NCI-H524 (cell line): ENCODE measurements at places on chromosomes 11 and 22.

DNA sequence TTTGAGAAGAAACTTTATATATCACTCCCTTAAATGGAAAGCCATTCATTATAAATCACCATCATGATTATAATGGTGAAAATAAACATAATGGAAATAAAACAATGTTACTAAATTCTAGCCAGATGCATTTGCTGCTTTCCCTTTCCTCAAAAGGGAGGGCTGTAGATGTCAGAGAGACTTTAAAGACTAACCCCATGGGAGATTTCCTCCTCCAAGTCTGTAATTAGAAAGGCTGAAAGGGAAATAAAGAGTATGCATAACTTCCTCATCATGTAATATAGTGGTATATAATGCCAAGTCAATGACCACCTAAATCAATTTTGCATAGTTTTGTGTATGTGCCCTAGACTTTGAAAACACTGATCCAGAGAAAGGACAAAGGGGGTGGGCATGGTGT is 6.4 kb downstream of the CD6 start:
- DNase-seq: no peak

GRCh38 chr11:83523676-83524075 is 237.5 kb upstream of the CCDC90B start:
- DNase-seq: no peak

DNA sequence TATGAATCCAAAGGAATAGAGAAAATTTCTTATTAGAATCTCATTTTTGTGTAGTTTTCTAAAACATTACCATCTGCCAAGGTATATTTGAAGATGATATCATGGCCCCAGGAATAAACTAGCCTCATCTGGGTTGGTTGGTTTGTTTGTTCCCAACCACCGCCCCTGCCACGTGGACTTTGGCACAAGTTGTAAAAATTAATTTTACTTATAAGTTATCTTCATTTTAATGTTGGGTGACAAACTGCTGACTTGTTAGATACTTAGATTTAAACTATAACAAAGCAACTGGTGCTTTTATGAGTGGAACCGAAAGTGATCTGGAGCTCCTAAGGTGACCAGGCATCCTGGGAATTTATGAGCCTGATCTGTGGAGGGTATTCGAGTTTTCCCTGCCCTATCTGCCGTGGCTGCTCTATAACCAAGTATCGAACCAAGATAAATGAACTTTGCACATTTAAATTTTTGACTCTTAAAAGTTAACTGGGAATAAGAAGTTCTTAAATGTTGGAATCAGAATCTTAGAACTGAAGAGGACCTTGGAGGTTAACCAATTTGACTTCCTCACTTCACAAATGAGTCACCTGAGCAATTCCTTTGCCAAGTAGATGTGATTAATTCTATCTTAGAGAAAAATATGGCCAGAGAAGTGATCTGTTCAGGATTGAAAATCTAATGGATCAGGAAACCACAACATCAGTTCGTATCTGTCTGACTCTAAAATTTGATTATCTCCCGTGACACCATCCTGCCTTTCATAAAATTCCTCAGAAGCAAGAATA is 129.1 kb upstream of the ARHGAP42 start:
- DNase-seq: no peak

- peak; percentile 57 for DNase-seq
Measured at GRCh38 chr22:45577746-45578523, 75.3 kb downstream of the FBLN1 start.

GRCh38 chr22:39456522-39457197 is at the start of gene MGAT3:
MGAT3 (plus strand) TSS chr22:39457012; CDS start chr22:39487348, 30,336 bp downstream.
- DNase-seq: no peak

GRCh38 chr11:39768214-39768613 is 1691.2 kb downstream of the LRRC4C start:
- no peak for DNase-seq

- no peak for DNase-seq
Measured at GRCh38 chr22:38930512-38930911, 26.9 kb upstream of the APOBEC3A start.

- no peak for DNase-seq
Measured at GRCh38 chr11:1530686-1531448, 41.2 kb downstream of the DUSP8 start.

DNA sequence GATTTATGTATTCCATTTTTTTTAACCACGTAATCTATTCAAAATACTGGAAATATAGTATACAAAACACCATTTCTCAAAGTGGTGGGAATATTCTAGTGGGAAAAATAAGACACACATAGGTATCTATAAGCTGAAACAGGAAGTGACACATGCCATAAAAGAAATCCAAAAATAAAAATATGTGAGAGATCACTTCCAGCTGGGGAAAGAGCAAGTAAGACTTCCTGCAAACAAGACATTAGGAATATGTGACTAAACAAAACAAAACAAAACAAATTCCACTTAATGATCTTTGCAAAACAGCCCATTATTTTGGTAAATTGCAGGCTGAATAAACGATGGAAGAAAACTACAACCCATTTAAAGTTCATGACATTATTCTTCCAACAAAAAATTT is 107.3 kb upstream of the CEP126 start:
- no peak for DNase-seq

DNA sequence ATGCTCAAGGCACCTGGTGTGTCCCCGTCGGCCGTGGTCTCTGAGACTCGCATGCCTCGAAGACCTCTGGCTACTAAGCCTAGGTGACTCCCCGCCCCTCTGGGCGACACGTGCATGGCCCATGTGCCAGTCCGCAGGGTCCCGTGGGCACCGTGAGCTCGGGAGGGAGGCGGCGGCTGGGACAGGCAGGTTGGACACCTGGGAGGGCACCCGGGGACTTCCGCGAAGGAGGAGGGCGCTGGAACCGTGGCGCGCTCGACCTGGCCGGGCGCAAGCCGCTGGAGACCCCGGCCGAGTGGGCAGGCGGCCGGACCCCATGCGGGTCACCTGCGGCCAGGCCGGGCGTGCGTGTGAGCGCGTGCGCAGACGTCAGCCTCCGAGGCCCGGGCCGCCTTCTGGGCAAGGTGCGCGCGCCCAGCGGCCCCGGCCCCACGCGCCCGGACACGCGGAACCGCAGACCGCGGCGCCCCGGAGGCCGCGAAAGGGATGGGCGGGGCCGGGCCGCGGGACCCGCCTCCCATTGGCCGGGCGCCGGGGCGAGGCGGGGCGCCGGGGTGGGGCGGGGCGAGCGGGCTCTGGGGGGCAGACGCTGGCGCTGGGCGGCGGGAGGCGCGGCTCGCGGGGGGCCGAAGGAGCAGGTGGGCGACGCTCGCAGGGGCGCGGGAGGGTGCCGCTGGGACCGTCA is 579 bp upstream of the RASD2 start:
- no peak for DNase-seq

- no peak for DNase-seq
Measured at GRCh38 chr11:96152623-96153022, 190.4 kb downstream of the MAML2 start.

- DNase-seq: no peak
Measured at GRCh38 chr22:40507491-40507890, 129.0 kb downstream of the MRTFA start.

DNA sequence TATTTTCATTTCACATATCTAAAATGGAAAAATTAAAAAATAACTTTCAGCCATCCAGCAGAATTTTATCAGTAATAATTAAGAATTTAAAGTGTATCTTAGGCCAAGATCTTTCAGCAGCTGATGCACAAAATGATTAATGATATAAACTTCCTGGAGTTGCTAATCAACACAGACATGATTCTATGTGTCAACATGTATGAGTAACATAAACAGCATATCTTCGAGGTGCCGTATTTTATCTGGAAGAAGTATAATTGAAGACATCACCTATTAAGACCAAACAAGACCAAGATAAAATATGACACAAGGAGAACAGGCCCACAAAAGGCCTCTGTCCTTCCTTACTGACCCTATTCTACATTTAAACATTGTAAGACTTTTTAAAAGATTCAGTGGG is 45.2 kb downstream of the SLC5A12 start:
- no peak for DNase-seq

DNA sequence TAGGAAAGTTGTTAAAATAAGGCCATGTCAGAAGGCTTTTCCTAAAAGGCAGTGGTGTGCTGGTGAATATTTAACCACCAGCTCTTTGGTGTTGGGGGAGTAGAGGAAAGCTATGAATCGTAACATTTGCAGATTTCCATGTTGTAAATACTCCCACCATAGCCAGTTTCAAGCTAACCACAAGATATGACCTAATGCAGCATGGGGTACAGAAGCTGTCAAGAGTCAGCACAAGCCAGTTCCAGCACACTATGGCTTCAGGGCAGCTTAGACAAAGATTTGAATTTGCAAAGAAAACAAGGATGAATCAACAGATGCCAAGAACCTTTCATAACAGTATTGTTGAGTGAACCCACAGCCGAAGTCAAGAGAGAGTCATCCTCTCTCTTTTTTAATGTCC is 40.0 kb downstream of the COMMD9 start:
- no peak for DNase-seq

DNA sequence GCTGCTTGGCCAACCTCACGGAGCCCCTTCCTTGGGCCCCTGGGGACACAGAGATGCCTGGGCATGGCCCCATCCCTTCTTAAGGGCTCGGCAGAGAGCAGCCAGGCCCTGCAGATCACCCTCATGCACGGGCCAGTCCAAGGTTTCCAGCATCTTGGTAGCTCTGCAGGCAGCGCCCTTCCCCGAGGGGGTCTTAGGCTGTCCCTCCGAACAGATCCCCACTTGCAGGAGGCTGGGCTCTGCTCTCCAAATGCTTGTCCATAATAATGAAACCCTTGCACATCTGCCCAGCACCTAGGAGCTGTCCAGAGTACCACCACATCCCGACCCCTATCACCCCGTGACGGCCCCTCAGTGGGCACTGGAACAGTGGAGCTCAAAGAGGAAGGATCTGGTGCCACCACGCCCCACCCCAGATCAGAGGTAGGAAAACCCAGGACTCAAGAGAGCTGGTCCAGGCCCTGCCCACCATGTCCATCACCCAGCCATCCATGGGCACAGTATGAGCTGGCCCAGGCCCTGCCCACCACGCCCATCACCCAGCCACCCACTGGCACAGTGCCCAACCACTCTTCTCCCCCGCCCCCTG is 92.5 kb upstream of the PRR5 start:
- DNase-seq: no peak

- DNase-seq: no peak
Measured at GRCh38 chr11:44903035-44903434, 47.6 kb downstream of the TP53I11 start.

DNA sequence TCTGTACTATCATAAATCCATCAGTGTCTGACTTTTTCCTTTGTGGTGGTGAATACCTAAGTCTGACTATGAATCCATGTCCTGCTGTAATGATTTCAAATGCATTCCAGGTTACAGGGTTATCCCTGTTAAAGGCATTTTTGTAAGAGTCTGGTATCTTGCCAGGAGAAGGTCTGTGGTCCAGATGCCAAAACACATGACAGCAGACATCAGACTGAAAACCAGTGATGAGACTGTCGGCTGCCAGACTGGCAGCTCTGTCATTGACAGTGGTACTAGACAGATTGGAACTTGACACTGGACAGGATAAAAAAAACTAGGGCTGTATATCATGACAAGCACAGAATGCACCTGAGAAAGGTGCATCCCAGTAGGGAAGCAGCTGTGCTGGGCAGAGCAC is 301.8 kb upstream of the FAT3 start:
- DNase-seq: no peak

GRCh38 chr11:133995066-133995465 is 38.3 kb upstream of the IGSF9B start:
- DNase-seq: no peak

- DNase-seq: no peak
Measured at GRCh38 chr11:2576549-2576948, 123.2 kb downstream of the KCNQ1OT1 start.

GRCh38 chr22:19696504-19697276 is 17.6 kb upstream of the SEPTIN5 start:
- DNase-seq: no peak

DNA sequence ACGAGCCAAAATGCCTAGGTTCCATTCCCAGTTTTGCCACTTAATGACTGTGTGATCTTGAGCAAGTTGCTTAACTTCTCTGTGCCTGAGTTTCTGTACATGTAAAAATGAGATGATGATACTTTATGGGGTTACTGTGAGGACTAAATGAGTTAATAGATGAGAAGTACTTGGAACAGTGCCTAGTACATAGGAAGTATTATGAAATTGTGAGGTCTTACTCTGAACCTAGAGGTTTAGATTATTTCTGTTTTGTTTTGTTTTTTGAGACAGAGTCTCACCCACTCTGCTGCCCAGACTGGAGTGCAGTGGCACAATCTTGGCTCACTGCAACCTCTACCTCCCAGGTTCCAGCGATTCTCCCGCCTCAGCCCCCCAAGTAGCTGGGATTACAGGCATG is 227.0 kb upstream of the POU2AF2 start:
- DNase-seq: no peak

- DNase-seq: no peak
Measured at GRCh38 chr11:57653163-57653562, 3.5 kb upstream of the YPEL4 start.

DNA sequence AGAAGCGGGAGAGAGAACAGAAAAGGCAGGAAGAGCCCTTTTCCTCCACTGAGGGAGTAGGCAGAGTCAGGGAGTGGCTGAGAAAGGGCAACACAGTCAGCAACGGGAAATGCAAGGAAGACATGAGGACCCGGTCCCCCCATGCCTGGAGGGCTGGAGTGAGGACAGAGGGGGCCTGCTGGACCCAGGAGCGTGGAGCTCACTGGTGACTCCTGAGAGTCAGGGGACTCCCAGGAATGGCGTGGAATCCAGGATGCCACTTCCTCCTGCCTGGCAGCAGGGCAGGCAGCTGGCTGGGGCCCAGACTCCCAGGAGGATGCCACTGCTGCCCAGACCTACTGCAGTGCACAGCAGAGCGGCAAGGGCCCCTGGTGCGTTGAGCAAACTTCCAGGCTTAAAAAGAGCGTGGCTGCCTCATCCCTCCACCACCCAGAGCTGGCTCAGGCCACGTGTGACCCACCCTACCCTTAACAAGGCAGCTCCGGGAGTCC is 11.3 kb downstream of the C11orf21 start:
- DNase-seq: no peak

GRCh38 chr11:120001178-120002090 is 136.5 kb downstream of the TRIM29 start:
- DNase-seq: peak; percentile 70

GRCh38 chr11:12193515-12194336 is 83.3 kb downstream of the MICAL2 start:
- DNase-seq: no peak

DNA sequence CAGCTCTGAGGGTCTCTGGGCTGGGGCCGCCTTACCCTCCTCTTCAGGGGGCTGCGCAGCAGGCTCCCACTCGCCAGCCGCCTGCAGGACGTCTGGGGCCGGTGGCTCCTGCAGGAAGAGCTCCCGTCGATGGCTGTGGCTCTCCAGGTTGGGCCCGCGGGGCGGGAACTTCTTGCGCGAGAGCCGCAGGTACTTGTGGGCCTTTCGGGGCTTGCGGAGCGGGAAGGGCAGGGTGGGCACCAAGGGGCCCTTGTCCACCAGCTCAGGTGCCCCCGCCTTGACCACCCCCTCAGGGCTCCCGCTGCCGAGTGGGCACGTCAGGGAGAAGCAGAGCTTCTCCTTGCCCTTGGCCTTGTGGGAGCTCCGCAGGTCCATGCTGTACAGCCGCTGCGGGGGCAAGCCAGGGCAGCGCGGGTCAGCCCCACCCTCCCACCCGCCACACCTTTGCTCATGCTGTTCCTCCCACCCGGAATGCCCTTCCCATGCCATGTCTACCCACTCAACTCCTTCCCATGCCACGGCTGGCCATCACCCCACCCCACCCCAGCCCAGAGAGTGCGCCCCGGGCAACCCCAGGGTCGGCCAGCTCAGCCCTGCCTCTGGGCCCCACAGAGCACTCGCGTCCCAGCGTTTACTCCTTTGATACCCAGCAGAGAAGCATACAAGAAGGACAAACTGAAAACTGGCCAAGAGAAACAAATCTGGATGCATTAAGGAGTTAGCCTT is 18.0 kb downstream of the CBX7 start:
- DNase-seq: no peak

GRCh38 chr11:130765406-130765805 is 150.9 kb downstream of the SNX19 start:
- DNase-seq: no peak
